ENCODE measurements at places on chromosomes 1 and 21. TPM values are rescaled to one million over a fixed set of nuclear protein-coding genes. Genes with fewer than 3 reads are reported as not detected.

- peak; percentile 70 for DNase-seq
These were observed 71.6 kb downstream of the RD3 start for GRCh38 chr1:211420389-211420788.

Gene CELA3B
- not detected for total RNA-seq

- peak; percentile 82 for DNase-seq
These were observed 11.2 kb downstream of the OR2W3 start for GRCh38 chr1:247906504-247907047.

DNA sequence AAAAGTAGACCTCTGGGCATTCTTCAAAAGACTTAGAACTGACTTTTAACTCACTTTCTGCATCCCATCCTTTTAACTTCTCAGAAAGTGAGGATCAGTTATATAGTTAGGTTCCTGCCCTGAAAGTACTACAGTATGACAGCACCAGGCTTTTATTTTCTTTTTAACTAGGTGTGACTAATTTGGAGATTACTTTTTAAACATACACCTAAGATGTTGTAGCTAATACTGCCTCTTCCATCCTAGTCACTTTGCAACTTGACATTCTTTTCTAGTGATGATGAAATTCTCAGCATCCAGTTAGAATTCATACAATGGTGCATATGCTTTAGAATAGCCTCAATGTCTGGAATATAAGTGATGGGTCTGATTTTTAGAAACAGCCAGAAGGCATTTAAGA, 24.6 kb downstream of the RUNX1 start:
- no peak for DNase-seq

DNA sequence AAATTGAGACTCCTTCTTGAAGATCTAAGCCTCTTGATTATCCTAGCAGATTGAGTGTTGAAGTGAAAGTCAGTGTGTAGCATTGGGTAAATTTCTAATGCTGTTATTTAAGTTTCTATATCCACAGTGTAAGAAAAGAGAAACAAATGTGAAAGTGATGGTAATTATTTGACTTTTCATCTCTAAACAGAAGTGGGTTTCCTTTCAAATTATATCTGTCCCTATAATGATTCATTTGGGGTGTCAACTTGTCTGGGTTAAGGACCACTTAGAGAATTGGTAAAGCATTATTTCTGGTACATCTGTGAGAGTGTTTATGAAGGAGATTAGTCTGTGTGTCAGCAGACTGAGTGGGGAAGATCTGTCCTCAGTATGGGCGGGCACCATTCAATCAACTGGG, 133.0 kb upstream of the HMCN1 start:
- no peak for DNase-seq

GRCh38 chr1:179310721-179311120, 17.1 kb downstream of the SOAT1 start:
- peak; percentile 70 for DNase-seq

GRCh38 chr1:147156642-147157041, 15.6 kb downstream of the PRKAB2 start:
- no peak for DNase-seq

All from RPMI7951 (cell line).